Fibroblast of upper back skin (primary cell): ENCODE measurements at places on chromosomes 4 and X.

DNA sequence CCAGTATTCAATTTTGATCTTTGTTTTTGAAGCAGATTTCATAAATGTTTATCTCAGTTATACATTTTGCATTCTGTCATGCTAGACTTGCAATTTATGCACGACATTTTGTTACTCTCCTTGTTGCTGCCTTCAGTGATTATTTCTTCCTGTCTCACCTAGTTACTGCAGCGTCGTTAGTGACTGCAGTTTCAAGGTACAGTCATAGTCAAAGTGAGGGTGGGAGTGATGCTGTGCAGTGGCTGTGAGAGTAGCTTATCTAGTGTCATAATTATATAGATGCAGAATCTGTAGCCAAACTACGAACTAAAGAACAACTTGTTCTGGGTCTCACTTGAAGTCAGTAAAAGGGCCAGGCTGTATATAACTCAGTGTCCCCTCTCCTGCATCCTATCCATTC, 69.8 kb downstream of the GPR101 start:
- DNase-seq: no peak

GRCh38 chrX:20217906-20218305, 48.8 kb downstream of the RPS6KA3 start:
- DNase-seq: no peak

- no peak for DNase-seq
Measured at GRCh38 chrX:114201622-114202021, 382.3 kb upstream of the HTR2C start.

- no peak for DNase-seq
Measured at GRCh38 chrX:111086591-111087006, 9.4 kb upstream of the PAK3 start.

DNA sequence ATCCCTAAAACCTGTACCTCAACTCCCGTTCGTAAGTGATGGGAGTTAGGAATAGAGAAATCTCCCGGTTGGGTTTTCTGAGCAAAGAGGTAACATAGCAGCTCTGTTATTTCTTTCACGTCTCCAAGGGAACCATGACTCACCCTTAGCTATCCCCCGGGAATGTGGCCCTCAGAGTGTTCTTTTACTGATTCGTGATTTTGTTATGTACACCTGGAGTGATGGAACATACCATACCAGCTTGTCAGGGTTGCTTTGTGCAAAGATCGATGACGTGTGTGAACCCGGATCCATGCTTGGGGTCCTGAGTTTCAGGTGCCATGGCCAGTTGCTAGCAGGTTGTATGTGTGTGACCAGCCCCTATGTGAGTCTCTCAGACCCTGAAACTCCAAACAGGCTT, 52.6 kb downstream of the HPRT1 start:
- peak; percentile 85 for DNase-seq

DNA sequence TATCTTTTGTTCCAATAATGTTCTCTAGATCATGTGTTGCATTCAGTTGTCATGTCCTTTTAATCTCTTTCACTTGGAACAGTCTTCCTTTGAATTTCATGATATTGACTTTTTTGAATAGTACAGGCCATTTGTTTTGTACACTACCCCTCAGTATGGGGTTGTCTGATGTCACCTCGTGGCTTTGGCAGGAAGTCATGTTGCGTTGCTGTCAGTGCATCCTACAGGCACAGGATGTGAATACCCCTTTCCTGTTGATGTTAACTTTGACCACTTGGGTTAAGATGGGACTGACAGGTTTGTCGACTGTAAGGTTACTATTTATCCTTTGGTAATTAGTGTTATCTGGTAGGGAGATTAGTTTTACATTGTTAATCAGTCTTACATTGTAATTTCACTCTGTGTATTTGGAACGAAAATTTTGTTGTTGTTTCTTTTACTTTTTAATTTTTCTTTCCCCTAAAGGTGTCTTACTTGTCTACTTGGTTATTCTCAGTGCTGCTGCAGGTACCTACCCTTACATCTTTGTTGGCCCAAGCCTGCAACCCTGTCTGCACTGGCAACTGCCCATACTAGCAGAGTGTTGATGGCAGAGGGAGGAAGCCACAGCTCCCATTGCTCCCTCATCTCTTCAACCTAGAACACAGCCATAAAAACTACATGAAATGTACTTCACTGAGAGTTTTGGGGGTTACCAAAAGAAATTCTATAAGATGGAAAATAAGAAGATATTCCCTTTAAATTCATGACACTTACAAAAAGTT, 14.7 kb upstream of the ATP8A1 start:
- DNase-seq: no peak

GRCh38 chrX:13432414-13433297, 112.8 kb upstream of the ATXN3L start:
- DNase-seq: peak; percentile 94

GRCh38 chr4:121989715-121990114, 37.9 kb upstream of the TRPC3 start:
- peak; percentile 29 for DNase-seq

DNA sequence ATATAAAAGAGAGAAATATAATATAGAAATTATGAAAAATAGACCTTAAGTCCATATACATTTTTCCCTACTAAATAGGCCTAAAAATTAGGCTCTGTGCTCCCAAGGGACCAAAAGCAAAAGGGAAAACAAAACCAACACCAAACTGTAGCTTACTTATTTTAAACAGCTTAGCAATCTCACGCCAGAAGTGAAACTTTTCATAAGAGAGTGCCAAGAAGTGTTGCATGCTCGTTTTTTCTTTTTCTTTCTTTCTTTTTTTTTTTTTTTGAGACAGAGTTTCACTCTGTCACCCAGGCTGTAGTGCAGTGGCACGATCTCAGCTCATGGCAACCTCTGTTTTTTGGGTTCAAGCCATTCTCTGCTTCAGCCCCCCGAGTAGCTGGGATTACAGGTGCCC, 250.4 kb downstream of the TMA16 start:
- DNase-seq: no peak

DNA sequence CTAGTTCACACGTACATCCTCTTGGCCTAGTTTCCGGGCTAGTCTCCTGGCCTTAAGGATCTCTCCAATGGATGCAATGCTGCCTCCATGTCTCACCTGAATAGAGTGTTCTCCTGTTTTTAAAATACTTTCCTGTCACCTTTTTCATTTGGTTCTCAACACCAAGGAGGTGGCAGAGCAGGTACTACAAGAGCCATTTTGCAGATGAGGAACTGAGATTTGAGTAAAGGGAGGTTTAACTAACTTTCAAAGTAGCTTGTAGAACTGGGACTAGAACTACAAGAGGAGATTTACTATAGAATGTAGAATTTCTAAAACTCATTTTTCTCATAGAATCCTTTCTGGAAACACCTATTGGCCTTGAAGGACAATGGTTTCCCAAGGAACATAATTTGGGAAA, 97.6 kb upstream of the AP1S2 start:
- DNase-seq: no peak

DNA sequence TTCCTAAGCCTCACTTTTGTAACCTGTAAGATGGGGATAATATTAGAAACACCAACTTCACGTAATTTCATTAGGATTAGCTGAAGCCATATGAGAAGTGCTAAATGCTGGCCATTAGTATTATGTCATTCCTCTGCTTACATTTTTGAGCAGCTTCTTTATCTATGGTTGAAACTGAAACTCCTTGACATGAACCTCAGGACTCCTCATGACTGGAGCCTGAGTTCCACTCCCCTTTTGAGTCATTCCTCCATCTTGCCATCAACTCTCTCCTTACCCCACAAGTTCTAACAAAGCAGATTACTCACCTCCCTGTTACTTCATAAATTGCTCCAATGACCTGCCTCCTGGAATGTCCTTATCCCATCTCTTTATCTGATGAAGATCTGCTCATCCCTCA, 123.2 kb upstream of the KCNIP4 start:
- DNase-seq: peak; percentile 12

GRCh38 chr4:16083241-16084191, at the start of gene PROM1:
Gene PROM1 (minus strand): TSS chr4:16084023. CDS start chr4:16075906, 8,117 bp downstream.
- no peak for DNase-seq

GRCh38 chr4:84063619-84064018, 435.5 kb downstream of the NKX6-1 start:
- DNase-seq: no peak

GRCh38 chr4:28926156-28926555, 1794.0 kb upstream of the PCDH7 start:
- DNase-seq: no peak

- DNase-seq: peak; percentile 33
Measured at GRCh38 chrX:151703487-151703886, 8.2 kb downstream of the PRRG3 start.

- DNase-seq: no peak
Measured at GRCh38 chr4:14539246-14539645, 463.0 kb upstream of the CPEB2 start.

DNA sequence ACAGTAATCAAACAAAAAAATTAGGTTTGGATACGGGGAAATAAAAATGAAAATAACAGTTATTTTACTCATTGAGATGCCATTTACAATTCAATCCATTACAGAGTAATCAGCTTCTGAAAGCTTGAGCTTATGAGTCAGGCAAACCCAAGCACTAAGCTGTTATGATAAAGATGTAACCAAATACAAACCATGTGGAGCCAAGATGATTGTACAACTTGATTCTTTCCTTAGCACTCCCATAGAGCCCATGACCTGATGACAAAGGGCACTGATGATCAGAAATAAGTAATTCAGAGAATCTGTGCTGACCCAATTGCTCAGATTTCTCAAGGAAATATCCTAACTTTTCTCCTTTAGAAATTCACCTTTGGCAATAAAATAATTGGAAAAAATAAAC, 40.5 kb upstream of the PRKG2 start:
- DNase-seq: peak; percentile 87

- DNase-seq: no peak
Measured at GRCh38 chr4:17115583-17115982, 217.1 kb upstream of the LDB2 start.

GRCh38 chr4:168587411-168588125, 90.7 kb downstream of the PALLD start:
- peak; percentile 93 for DNase-seq

GRCh38 chrX:47226531-47227333, 6.1 kb upstream of the USP11 start:
- DNase-seq: no peak

GRCh38 chr4:27058819-27059406, 198.3 kb downstream of the STIM2 start:
- DNase-seq: no peak

GRCh38 chrX:155056877-155057792, 13.8 kb downstream of the CMC4 start:
- peak; percentile 69 for DNase-seq

DNA sequence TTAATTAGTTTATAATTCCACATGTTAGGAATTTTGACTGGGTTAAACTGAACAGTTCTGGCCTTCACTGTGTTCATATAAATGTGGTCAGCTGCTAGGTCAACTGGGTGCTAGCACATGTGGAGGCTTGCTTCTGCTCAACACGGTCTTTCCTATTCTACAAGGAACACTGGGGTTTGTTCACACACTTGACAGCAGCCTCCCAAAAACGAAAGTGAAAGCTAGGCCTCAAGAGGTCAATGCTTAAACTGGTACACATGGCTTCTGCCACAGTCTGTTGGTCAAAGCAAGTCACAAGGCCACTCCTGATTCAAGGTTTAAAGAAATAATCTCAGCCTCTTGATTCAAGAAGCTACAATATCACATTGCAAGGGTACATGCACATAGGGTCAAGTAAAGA, 126.5 kb downstream of the QDPR start:
- no peak for DNase-seq

DNA sequence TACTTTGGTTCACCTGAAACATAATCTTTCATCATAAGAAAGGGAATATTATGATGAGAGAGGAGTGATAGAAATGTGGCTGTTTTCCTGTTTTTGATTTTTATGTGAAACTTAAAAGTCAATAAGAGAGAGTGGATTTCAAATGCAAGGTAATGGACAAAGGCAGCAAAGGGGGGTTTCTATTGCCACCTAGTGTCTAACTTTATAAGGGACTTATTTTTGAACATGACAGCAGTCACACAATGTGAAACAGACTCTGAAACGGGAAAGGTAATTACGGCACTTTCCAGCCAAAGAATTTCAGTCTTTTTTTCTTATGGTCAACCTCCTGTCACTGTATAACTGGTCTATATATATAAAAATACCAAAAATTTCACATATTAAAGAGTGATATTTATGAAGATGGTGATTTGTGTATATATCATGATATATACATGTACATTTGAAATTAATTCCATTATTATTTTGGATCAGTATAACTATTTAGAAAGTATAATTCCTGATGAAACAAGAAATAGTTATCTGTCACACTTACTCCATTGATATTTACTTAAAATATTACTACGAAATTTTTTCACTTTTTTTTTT, 127.1 kb downstream of the FBXO8 start:
- DNase-seq: peak; percentile 28

- DNase-seq: no peak
Measured at GRCh38 chrX:64229154-64229553, 1.3 kb downstream of the ASB12 start.

GRCh38 chr4:131459430-131460101, 1689.5 kb upstream of the PCDH10 start:
- DNase-seq: no peak

GRCh38 chrX:319579-320125, 1.1 kb upstream of the GTPBP6 start:
- no peak for DNase-seq

- DNase-seq: no peak
Measured at GRCh38 chr4:184259866-184260265, 42.2 kb upstream of the ENPP6 start.

- DNase-seq: peak; percentile 80
Measured at GRCh38 chrX:18873189-18873791, 110.6 kb downstream of the PHKA2 start.

DNA sequence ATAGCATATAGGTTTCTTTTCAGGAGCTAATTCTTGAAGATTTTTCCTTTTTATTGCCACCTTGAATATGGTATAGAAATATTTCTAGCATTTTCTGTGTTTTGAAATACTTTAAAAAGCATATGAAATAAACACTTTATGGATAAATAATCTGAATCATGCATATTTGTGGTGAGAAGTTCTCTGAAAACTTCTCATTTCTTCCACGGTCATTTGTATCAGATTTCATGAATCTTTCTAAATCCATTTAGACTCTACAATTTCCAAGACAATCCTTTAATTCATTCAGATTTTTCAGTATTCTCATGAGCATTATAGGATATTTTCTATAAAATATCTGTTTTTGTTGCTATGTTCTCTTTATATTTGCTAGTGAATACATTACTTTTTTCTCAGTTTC, 16.2 kb upstream of the CA5B start:
- DNase-seq: no peak
